ENCODE measurements at places on chromosomes 6 and 20.

DNA sequence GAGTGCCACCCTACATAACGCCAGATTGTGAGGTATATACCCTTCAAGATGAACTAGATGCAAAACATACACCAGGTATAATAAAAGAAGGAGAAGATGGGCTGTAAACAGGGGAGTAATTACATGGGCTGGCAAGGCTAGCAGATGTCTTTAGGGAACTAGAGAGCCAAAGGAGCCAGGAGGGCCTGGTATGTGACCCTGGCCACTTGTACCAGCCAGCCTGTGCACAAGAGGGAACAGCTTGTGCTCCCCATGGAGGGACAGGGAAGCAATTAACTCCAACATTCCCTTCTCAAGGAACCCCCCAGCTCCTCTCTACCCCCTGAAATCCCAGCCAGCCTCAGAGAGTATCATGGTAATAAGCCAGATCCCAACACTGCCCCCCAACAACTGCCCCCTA lies 139.9 kb downstream of the HIVEP2 start:
- no peak for DNase-seq

- no peak for DNase-seq
These were observed 92.2 kb downstream of the UNC5CL start for GRCh38 chr6:40946738-40947301.

- DNase-seq = no peak
These were observed 9.9 kb downstream of the CCDC167 start for GRCh38 chr6:37489697-37490336.

DNA sequence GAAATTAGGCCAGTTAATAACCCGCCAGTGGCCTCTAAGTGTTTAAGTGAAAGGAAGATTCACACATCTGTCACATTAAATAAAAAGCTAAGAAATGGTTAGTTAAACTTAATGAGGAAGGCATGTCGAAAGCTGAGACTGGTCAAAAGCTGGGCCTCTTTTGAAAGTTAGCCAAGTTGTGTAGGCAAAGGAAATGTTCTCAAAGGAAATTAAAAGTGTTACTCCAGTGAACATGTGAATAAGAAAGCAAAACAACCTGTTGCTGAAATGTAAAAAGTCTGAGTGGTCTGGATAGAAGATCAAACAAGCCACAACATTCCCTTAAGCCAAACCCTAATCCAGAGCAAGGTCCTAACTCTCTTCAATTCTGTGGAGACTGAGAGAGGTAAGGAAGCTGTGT lies 10.9 kb upstream of the MTRF1L start:
- no peak for DNase-seq

- DNase-seq = no peak
These were observed 10.9 kb upstream of the MBOAT1 start for GRCh38 chr6:20223141-20223540.

- no peak for DNase-seq
These were observed 129.3 kb downstream of the AFG1L start for GRCh38 chr6:108423982-108424705.
